ENCODE measurements at places on chromosomes 4 and X.

GRCh38 chrX:110167952-110168451, 149.9 kb downstream of the AMMECR1 start:
- no peak for DNase-seq

DNA sequence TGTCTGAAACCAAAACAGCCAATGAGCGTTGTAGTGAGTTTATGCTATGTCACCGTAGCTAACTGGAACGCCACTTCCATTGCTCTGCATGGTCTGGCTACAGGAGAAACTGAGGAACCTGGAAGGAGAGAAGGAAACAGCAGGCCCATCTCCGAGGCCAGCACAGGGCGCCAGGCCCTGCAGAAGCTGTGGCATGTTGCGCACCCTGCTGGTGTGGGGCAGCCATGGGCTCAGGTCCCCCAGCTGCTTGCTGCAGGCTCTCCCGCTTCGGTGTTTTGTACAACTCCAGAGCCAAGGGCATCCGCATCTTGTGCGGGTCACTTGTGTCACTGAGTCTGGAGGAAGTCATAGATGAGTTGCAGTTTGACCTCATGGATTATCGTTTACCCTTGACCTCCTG, 89.2 kb downstream of the AFAP1 start:
- DNase-seq: no peak

DNA sequence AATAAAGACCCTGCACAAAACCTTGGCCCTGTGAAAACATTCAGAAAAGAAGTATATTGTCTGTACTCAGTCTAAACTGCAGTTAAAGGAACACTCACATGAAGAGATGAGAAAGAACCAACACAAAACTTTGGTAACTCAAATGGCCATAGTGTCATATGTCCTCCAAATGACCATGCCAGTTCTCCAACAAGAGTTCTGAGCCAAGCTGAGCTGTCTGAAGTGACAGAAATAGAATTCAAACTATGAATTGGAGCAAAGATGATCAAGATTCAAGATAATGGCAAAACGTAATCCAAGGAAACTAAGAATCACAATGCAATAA, 739.3 kb upstream of the NDST4 start:
- no peak for DNase-seq

DNA sequence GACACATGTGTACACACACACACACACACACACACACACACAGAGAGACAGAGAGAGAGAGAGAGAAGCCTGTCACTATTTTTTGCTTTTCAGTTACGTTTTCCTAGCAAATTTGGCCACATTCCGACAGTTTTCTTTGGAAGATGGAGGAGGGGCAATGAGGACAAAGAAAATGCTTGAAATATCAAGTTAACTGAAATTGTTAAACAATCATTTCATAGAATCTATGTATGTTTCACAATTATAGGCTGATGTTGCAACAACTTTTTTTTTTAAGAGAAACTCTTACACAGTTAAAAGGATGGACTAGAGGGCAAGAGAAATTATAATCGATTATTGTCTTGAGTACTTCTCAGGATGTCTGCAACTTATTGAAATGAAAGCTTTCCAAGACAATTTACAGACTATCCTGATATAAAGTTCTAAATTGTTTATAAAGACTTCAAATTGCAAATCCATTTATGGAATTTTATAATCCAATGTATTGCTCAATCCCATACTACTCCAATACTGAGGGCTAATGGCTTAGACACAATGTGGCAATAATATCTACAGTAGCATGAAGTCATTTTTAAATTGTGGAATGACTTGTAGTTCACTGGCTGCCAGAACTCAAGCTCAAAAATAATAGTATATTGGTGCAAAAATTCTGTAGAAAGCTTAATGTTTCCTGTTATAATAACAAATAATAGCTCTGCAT, 647.0 kb upstream of the PCDH7 start:
- DNase-seq: no peak

DNA sequence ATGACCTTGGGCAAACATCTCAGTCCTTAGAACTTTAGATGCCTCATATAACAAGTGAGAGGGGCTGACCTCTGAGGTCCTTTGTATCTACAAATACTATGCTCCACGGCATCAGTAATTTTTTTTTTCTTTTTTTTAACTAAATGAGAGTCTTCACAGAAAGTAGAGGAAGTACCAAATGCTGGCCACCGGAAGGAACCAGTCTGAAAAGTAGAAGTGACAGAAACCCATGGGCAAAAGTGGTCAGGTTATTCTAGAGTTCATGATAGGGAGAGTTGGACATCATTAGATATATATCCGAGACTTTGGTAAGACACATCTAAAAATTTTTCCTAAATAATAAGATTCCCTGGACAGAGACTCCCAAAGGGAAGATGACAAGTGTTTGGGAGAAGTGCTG, 53.7 kb downstream of the COQ2 start:
- DNase-seq: no peak

DNA sequence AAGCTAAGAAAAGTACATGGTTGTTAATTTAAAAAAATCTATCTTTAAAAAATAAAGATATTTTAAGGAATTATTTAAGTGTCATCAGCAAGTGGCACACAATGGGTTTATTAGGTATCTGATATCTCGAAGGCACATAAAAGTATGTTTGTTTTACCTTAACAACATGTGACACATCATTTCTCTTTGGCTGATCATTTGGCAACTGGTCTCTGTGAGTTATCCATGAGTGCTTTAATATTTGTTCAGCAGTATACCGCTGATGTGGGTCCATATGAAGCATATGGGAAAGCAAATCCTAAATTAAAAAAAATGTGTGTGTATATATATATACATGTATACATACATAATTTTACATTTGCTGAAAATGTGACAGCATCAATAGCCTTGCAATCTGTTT, 123.2 kb downstream of the RPS6KA6 start:
- no peak for DNase-seq

- no peak for DNase-seq
Measured at GRCh38 chrX:153441296-153441695, 4.6 kb downstream of the TREX2 start.

- no peak for DNase-seq
Measured at GRCh38 chrX:78540171-78540570, 119.0 kb downstream of the RTL3 start.

GRCh38 chrX:115402299-115402698, 112.8 kb downstream of the LUZP4 start:
- DNase-seq: no peak

Measured in CMK (cell line).